ENCODE measurements at places on chromosomes 16 and 17.

- no peak for DNase-seq
Measured at GRCh38 chr16:79329166-79329521, 271.4 kb downstream of the MAF start.

- no peak for DNase-seq
Measured at GRCh38 chr17:82330322-82331239, 3.0 kb downstream of the SECTM1 start.

DNA sequence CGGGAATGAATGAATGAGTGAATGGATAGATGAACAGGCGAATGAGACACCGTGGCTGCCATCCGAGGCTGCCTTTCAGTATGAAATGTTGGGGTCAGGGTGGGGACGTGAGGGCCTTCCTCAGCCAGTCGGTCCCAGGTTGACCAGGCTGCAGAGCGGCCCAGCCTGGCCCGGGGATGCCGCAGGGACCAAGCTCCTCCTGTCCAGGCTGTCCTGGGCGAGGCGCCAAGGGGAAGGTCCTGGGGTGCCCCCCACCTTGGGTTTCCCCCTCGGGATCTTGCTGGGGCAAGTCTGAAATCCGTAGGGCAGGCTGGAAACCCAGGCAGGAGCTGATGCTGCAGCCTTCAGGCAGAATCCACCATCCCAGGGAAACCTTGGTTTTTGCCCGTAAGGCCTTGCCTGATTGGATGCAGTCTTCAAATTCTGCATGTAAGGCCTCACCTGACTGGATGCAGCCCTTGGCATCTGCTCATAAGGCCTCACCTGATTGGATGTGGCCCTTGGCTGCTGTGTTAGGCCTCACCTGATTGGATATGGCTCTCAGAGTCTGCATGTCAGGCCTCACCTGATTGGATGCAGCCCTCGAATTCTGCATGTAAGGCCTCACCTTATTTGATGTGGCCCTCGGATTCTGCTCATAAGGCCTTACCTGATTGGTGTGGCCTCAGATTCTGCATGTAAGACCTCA is 61.7 kb upstream of the ZNF469 start:
- DNase-seq: no peak

- DNase-seq: no peak
Measured at GRCh38 chr17:61260071-61260797, 139.4 kb upstream of the TBX2 start.

DNA sequence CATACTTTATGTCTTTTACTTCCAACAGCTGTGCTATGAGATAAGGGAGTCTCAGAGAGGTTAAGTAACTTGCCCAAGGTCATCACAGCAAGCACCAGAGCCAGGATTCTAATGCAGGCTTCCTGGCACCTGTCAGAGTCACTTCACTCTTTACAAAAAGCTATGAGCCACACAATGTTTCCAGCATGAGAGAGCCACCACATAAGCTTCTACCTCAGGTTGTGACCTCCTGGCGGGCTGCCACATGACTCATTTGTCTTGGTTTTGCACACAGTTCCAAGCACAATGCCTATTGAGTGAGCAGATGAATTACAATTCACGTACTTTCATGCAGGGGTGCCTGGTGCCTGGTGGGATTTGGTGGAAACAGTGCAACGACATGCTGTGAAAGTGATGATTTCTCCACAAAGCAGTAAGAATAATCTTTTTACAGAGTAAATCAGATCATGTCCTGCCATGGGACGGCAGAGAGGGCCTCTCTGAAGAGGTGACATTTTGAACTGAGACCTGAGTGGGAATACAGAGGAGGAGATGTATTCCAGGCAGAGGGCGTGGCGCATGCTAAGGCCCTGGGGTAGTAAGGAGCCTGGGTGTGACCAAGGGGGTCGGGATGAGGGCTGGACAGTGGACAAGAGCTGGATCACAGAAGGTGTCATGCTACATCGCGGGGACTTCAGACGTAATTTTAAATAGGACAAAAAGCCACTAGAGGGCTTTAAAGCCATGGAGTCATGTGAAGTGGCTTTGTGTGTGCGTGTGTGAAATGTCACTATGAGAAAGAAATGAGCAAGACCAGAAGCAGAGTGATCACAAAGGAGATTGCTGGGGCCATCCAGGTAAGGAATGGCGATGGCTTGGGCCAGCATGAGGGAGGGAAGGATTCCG is 53.4 kb downstream of the CACNG3 start:
- DNase-seq: peak; percentile 14

- DNase-seq: peak; percentile 54
Measured at GRCh38 chr17:48541577-48542113, 3.3 kb downstream of the HOXB2 start.

DNA sequence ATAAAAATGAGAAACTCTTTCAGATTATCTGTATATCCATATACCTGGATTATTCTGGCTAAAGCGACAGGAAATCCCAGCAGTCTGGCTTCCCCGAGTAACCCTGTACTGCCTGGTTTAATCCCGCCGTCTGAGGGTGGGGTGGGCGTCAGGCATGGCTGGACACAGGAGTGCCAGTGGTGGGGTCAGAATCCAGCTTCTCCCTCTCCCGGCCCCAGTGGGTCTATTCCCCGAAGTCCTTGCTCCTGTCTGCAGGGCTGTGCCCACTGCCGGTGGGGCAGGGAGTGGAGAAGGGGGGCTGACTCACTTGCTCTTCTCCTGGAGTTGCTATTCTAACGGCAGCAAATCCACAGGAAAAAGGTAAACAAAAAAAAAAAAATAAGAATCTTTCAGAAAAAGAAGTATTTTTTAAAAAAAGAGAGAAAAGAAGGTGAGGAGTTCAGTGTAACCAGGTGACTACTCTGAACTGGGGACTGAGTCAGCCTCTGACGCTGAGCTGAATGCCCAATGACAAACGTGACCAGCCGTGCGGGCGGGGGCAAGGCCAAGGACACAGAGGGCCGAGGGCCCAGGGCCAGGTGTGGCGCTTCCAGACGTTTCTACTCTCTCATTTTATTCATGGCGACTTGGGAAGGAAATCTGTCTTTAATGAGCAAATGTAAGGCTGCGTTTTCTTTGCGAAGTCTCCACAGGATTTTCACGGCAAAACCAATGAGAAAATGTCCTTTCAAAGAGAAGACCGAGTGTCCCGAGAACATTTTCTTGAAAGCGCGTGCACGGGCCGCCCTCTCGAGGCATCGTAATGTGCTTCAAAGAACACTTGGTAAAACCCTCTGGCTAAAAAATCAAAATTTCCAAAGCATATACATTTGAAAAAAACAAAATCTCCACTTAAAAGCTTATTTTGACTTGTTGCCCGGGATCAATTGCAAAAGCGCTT is 20.2 kb downstream of the FOXF1 start:
- DNase-seq: no peak

DNA sequence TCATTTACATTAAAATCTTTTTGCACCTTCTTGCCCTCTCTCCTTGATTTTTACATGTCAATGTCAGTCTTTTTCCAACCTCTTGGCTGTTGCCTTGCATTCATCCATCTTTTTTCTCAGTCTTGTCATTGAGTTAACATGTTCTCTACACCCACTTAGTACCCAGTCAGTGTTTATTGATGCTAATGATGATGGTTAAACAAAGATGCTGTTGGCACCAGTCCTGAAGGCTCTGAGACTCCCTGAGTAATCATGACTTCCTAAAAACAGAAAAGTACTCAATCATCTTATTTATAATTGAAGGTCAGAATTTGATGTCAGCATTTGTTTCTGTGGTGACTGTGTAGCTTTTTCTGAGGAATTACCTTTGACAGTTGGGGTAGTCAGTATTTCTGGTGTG is 104.5 kb downstream of the NLK start:
- no peak for DNase-seq

DNA sequence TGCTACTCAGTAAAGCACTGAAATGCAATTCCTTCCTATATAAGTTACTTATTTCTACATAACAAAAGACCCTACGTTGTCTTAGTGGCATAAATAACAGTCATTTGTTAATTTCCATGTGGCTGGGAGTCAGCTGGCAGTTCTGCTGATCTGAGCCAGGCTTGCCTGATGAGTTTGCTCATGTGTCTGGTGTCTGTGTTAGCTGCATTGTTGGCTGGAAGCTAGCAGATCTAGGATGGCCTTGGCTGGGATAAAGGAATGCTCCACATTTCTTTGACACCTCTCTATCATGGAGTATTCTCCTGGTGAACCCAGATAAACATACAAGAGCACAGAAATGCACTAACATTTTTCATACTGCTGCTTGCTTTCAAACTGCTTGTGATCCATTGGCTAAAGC is 264.4 kb upstream of the MON1B start:
- no peak for DNase-seq

- no peak for DNase-seq
Measured at GRCh38 chr16:27483088-27483437, 66.7 kb downstream of the GTF3C1 start.

DNA sequence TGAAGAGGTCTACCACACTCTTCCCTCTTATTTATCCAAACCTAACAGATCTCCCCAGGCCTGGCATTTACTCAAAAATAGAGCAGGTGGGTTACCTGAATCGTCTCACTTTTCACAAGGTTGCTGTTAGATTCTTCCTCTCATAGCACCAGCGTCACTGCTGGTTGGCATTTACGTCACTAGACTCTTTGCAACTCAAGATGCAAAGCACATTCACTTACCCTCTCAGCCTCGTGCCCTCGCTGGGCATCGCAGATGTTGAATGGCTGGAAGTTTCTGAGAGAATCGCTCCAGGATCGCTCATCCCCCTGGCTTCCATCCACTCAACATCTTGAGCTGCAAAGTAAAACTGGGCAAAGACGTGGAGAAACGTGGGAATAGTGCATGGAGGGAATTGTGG is 21.9 kb downstream of the GSG1L start:
- no peak for DNase-seq

DNA sequence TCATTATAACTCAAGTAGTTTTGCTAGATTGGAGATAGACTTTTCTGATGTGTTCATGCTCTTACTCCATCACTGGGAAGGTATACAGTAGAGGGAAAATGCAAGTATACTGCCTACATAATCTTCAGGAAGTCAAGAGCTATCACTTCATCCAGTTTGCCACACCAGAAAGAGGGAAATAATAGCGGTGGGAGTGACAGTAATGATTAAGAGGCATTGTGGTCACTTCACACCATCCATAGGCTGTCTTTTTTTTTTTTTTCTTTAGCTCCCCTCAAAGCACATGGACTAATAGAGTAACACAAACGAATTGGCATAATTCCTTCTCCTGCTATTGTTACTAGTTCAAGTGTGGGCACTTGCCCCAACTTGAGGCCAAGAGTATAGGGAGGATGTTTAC is 28.4 kb upstream of the HLF start:
- no peak for DNase-seq

DNA sequence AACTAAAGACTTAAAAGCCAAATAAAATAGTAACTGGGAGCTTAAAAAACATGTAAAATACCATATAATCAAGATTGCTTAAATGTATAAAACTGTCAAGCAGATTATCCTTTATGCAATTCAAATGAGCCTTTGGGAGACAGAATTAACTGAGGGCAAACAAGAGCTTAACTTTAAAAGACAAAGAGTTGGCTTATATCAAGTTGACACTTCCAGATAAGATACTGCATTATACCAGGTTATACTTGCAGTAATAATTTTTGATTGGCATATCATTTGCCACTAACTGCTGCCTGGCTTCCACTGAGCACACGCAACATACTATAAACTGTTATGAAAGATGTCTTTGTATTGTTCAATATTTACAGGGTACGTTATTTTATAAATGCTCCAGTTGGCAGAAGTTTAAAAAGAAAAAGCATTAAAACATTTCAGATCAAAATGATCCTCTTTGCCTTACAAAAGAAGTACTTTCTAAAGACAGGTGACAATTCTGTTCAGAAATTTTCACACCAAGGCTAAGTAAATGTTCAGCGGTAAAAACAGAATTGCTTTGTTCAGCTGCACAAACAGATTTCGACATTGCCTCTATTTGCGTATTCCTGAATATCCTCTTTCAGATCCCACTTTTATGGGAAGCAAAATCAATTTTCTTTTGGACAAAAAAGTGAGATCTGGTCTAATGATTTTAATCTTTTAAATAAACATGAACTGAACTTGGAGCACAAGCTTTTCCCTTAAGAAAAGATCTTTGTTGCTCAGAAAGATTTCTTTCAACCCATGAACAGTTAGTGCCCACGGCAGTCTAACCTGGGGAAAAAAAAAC is 50.7 kb downstream of the TOX3 start:
- DNase-seq: no peak

GRCh38 chr17:81142301-81143199 is 22.8 kb upstream of the PVALEF start:
- peak; percentile 57 for DNase-seq

GRCh38 chr17:32174889-32175288 is 32.6 kb downstream of the RHOT1 start:
- no peak for DNase-seq

GRCh38 chr16:2894231-2894630 is 11.2 kb downstream of the FLYWCH2 start:
- DNase-seq: no peak

DNA sequence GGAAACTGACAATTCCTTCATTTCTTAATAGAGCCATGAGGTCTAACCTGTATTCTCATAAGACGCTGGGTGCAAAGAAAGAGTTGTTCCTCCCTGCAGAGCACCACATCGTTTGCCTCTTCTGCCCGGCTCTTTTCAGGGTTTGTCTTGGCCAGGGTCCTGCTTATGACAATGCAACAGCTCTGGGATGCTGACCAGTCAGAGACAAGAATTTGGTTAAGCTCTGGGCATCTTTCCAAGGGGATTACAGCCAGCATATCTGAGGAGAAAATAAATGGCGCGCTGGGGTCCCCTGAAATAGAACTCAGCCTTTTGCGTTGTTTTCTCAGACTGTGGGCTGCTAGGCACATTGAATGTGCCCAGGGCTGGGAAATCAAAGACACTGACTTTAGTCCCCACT is 128.6 kb downstream of the SHISA6 start:
- no peak for DNase-seq

DNA sequence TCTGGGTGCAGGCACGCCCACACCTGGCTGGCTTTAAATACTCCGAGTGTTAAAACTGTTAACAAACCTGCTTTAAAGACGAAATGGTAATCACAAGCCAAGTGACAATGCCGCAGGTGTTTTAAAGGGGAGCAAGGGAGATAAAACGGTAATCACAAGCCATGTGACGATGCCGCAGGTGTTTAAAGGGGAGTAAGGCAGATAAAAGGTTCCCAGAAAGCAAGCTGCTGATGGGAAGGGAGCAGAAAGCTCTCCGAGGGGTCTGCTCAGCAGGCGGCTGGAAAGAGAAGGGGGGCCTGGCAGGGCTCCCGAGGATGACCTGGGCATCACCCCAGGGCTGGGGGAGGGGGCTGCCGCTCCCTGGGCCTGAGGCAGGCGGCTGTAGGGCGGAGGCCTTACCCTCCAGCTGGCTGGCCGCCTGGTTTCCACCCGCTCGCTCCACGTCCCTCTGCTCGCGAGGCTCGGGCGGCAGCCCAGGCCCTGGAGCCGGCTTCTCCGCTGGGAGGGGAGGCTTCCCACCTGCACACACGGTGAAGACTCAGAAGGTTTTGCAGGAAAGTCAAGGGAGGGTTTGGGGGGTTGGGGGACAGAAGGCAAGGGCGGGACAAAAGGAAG is 12.1 kb downstream of the NDUFAF8 start:
- DNase-seq: no peak

- DNase-seq: no peak
Measured at GRCh38 chr16:58497935-58498334, 2.0 kb upstream of the NDRG4 start.

DNA sequence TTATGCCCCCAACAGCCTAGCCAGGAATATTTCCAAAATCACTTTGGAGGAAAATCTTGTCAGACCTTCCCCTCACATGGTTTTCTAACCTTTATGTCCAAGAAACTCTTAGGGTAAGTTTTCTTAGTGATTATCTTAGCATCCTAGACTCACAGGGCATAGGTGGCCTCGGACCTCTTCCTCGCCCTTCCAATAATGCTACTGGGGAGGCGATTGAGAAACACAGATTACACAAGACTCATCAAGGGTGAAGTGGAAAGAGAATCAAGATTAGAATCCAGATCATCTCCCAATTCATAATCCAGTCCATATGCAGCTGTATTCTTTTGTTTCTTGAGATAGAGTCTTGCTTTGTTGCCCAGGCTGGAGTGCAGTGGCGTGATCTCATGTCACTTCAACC is 358.4 kb upstream of the CDH5 start:
- no peak for DNase-seq
